ENCODE measurements at places on chromosomes 7 and 10.

- DNase-seq = no peak
Measured at GRCh38 chr10:35449944-35450343, 113.6 kb downstream of the CCNY start.

DNA sequence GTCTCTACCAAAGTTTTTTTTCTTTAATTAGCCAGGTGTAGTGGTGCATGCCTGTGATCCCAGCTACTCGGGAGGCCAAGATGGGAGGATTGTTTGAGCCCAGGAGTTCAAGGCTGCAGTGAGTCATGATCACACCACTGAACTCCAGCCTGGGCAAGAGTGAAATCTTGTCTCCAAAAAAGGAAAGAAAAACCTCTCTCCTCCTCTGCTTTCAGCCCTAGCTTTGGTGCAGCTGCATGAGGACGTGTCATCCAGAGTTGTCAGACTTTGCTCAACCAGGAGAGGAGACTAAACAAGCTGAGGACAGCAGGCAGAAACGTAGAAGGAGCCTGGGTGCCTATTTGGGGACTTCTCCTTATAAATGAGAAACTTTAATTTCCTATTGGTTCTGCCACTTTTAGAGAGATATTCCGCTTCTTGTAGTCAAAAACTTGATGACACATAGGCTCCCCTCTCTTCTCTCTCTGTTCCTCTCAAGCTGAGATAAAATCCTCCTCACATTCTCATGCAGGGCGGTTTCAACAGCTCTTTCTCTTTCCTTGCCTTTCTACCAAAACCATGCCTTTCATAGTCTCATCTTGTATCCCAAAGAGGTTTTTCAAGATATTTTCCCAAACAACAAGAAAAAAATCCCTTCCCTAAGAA, 205.4 kb downstream of the ARHGAP12 start:
- DNase-seq = no peak

- DNase-seq = no peak
Measured at GRCh38 chr7:81013083-81013817, 94.4 kb upstream of the SEMA3C start.

GRCh38 chr7:45035893-45036292, 35.9 kb downstream of the CCM2 start:
- no peak for DNase-seq

DNA sequence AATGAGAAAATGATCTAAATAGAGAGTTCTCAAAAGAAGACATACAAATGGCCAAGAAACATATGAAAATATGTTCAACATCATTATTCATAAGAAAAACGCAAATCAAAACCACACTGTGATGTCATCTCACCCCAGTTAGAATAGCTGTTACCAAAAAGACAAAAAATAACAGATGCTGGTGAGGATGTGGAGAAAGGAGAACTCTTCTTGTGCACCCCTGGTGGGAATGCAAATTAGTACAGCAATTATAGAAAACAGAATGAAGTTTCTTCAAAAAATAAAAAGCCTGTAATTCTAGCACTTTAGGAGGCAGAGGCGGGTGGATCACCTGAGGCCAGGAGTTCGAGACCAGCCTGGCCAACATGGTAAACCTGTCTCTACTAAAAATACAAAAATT, 199.3 kb downstream of the PARD3 start:
- DNase-seq = no peak

GRCh38 chr7:48786951-48787350, 137.4 kb upstream of the CDC14C start:
- no peak for DNase-seq

Data from CD4-positive, alpha-beta T cell treated with Interleukin-17A for 1 hour (primary cell).